ENCODE measurements at places on chromosomes 13 and 19.

GRCh38 chr19:47315125-47315821 lies 5.6 kb downstream of the C5AR1 start:
- no peak for DNase-seq

DNA sequence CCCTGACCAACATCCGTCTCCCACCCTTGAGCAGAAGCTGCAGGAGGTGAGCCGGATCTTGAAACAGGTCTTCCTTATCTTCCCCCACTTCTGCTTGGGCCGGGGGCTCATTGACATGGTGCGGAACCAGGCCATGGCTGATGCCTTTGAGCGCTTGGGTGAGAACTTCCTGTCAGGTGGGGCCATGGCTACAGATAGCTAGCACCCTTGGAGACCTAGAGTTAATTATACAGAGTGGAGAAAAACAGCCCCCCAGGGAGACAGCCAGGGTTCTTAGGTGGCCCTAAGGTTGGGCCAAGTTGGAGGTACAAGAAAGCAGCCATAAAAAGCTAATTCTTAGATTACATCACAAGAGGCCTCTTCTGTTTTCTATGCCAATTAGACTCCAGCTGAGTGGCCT lies 8.9 kb upstream of the ARHGAP45 start:
- no peak for DNase-seq

DNA sequence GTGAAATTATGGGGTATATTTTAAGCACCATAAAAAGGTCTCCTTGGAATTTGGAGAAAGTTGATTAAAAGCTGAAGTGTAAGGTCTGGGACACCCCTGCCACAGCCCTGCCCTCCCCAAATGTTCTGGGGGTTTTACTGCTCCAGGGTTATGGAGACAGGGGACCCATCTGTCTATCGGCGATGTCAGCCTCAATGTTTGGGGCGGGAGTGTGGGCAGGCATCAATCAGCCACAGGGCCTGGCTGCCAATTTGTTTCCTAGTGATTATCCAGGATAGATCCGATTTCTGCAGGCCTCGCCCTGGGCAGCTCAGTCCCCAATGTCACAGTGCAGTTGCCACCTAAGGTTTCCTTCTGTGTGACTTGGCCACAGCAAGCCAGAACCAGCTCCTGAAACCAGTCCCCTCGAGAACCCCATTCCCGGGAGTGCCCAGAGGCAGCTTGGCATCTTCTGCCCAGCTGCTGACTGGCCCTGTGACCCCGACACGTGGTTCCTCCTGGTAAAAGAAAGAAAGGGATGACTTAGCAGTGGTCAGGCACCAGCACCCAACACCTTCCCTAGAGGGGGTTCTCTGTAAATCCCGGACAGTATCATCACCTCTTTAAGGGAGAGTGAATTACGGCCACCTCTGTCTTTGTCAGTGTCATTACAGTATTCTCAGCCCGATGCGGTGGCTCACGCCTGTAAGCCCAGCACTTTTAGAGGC lies 41.6 kb downstream of the MYO9B start:
- no peak for DNase-seq

GRCh38 chr13:30113551-30113950 lies 193.8 kb downstream of the KATNAL1 start:
- no peak for DNase-seq

GRCh38 chr13:24683838-24684599 lies 3.8 kb downstream of the ATP12A start:
- peak; percentile 22 for DNase-seq

DNA sequence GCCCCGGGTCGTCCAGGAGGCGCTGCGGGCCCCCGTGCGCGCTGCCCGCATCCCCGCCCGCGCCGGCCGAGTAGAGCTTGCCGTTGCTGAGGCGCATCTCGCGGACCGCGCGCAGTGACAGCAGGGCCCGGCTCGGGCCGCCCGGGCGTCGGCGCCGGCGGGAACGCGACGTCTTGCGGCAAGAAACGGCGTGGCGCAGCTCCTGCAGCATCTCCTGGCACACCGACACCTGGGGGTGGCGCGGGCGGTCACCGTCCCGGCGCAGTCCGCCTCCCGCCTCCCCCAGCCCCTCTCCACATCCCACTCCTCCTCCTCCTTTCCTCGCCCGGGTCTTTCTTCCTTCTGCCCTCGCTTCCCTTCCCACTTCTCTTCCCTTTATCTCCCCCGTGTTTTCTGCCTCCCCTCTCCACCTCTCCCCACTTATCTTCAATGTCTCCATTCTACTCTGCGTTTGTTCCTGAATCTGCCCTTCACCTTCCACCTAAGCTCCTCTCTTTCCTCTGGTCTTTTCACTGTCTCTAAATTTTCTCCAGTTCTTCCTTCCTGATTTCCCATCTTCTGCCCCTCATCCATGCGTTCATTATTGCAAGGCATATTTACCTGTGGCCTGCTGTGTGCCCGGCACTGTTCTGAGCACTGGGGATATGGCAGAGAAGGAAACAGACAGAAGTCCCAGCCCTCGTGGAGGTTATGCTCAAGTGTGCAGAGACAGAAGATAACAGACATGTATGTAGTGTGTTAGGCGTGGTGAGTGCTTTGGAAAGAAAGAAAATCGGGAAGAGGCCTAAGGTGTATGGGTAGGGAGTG lies 5.2 kb upstream of the ATP1A3 start:
- no peak for DNase-seq

GRCh38 chr13:77810430-77810829 lies 108.2 kb downstream of the EDNRB start:
- peak; percentile 24 for DNase-seq

DNA sequence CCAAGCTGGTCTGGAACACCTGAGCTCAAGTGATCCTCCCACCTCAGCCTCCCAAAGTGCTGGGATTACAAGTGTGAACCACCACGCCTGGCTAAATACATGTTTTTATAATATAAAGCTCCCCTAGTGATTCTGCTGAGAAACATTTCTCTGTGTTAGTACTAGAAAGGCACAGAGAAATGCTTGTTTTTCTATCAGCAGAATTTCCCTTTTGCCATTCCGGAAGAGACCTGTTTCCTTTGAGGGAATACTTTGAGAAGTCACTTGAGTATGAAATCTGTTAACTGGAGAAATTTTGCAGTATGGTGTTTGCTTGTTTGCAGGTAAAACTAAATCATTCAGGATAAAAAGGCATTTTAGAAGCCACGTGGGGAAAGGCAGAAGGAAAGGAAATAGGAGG lies 4.4 kb upstream of the NLRP12 start:
- DNase-seq, result no peak

- no peak for DNase-seq
Observed at GRCh38 chr13:106299621-106300020, 235.8 kb downstream of the EFNB2 start.

DNA sequence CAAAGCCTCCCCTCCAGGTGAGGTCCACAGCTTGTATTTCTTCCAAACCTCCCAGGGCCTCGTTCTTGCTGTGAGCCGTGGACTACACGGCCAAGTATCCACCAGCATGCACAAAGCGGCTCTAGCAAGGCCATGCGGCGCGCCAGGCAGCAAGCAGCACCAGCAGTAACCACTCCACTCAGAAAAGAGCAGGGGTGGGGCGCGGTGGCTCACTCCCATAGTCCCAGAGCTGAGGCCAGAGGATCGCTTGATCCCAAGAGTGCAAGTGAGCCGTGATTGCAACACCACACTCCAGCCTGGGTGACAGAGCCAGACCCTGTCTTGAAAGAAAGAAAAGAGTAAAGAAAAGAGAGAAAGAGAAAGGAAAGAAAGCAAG lies 4.7 kb downstream of the CCDC8 start:
- no peak for DNase-seq

- DNase-seq, result no peak
Observed at GRCh38 chr13:107441279-107441678, 774.1 kb downstream of the LIG4 start.

- no peak for DNase-seq
Observed at GRCh38 chr19:42121656-42122069, 10.6 kb downstream of the POU2F2 start.

DNA sequence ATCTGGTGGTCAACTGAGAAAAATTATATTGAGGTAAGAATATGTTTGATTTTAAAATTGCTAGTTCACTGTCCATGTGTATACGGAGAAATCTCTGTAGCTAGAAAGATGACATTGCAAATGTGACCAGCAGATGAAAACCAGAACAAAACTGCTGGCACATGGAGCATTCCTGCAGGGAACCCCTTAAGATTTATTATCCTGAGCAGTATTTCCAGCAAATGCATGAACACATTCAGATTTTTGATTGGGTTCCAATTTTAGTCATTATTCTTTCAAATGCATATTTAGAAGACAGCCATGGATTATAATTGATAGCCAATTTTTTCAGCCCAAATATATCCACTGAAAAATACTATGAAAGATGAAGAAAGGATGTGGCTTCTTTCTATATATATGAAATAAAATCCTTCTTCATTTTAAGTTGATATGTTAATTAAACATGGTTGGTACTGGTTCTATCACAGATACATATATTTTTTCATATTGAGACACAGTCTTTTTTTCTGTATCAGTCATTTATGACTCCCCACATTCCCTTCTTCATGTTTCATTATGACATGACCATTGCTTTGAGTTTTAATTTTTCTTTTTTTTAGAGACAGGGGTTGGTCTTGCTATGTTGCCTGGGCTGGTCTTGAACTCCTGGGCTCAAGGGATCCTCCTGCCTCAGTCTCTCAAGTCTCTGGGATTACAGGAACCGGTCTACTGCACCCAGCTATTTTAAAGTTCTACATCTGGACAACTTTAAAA lies 376.5 kb downstream of the KLF12 start:
- DNase-seq, result no peak

DNA sequence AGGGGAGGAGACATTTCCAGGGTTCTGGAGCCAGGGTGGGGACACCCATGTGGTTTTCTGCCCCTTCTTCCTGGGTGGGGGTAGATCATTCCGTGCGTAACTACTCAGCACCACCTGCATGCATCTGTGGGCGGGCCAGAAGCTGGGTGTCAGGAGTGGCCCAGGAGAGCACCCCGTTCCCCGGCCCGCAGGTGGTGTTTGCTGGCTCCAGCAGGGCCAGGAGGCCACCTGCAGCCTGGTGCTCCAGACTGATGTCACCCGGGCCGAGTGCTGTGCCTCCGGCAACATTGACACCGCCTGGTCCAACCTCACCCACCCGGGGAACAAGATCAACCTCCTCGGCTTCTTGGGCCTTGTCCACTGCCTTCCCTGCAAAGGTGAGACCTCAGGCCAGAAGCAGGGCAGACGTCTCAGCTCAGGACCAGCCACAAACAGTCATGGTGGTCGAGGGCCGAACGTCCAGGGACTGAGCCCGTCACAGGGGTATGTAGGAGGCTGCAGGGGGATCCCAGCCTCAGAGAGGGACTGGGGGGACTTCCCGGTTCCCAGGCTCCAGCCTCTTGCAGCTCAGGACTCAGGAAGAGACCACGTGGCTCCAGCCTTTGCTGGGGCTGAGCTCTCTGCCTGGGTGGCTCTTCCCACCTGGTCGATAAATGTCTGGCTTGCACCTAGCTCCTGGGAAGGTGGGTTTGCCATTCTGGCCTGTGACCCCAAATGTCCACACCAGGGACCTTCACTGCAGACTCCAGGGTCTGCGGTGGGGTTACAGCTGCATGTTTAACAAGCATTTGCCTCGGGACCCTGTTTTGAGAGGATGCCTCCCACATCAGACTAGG lies 1.6 kb downstream of the FSTL3 start:
- no peak for DNase-seq

DNA sequence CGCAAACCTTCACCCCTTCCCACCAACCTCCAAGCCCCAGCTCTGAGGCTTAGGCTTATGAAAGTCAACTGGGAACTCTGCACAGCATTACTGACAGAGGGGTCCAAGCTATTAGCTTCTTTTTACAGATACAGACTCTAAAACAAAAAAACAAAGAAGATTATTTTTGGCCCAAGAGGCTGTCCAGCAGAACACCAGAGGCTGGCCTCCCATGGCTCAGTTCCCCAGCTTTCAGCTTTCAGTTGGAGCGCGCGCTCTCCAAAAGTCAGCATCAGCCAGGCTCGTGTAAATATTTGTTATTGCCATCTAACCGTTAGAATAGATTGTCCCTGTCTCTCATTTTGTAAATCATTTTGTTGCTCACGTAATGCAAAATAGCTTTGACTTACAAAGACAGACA lies 58.4 kb downstream of the ZIC5 start:
- DNase-seq, result no peak

GRCh38 chr19:3098515-3099346 lies 4.6 kb downstream of the GNA11 start:
- no peak for DNase-seq

- no peak for DNase-seq
Observed at GRCh38 chr19:45119582-45119981, 26.6 kb downstream of the PPP1R37 start.

GRCh38 chr19:18424122-18424889 lies 5.1 kb downstream of the SSBP4 start:
- DNase-seq, result no peak

GRCh38 chr19:10005632-10006334 lies 4.5 kb downstream of the COL5A3 start:
- DNase-seq, result no peak

- no peak for DNase-seq
Observed at GRCh38 chr19:51520728-51521127, 10.7 kb downstream of the SIGLEC6 start.

DNA sequence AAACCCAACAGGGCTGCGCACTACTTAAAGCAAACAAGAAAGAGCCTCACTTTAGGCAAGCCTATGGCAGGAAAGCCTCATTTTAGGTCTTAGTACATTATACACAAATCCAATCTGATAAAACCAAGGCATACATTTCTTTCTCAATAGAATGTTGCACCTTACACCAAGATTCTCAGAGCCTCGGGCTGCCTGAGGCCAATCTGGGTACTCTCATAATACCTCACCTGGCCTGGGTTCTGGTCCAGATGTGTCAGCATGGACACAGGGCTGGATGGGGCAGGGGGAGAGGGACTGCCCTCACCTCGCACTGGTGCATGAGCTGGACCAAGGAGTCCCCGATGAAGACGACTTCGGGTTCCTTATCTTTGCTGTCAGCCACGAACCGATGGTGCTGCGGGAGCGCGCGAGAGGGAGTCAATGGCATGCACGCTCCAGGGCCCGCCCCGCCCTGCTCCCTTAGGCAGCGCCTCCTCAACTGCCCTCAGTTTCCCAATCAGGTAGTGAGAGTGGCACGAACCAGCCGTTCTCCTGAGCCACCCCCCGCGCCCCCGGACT lies at the start of gene PRR19:
Gene PRR19, plus strand, starts transcription at position 487 of the 558 bp plus-strand sequence. CDS start 7,453 bp downstream, outside the sequence.
- no peak for DNase-seq

- no peak for DNase-seq
Observed at GRCh38 chr19:49518033-49518432, 5.6 kb downstream of the FCGRT start.

- peak; percentile 60 for DNase-seq
Observed at GRCh38 chr19:50657712-50658440, 8.6 kb downstream of the C19orf81 start.
